ENCODE measurements at places on chromosomes 13 and 19.
A peak's percentile ranks its signal among the peaks of the same experiment; 100 is the strongest.

DNA sequence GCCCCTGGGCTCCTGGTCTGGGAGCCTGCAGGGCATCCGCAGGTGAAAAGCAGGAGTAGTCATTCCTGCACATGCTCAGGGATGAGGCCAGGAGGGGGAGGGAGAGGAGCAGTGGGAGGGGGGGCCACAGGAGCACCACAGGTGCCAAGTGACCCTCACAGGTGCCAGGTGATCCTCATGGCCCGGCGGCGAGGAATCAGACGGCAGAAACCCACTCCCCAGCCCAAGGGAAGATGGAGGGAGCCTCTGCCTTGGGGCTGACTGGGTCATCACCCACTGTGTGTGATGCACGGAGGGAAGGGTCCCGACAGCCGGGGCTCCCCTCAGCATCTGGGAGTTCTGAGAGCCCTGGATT is 27.4 kb downstream of the SH3GL1 start:
- no peak for DNase-seq

GRCh38 chr13:70703755-70704154 is 595.5 kb upstream of the KLHL1 start:
- no peak for DNase-seq

GRCh38 chr13:42393573-42394360 is 121.8 kb downstream of the AKAP11 start:
- DNase-seq, result no peak

GRCh38 chr19:29881386-29881785 is 60.7 kb upstream of the URI1 start:
- peak; percentile 58 for DNase-seq

GRCh38 chr13:86080340-86080995 is 281.2 kb upstream of the SLITRK6 start:
- no peak for DNase-seq

DNA sequence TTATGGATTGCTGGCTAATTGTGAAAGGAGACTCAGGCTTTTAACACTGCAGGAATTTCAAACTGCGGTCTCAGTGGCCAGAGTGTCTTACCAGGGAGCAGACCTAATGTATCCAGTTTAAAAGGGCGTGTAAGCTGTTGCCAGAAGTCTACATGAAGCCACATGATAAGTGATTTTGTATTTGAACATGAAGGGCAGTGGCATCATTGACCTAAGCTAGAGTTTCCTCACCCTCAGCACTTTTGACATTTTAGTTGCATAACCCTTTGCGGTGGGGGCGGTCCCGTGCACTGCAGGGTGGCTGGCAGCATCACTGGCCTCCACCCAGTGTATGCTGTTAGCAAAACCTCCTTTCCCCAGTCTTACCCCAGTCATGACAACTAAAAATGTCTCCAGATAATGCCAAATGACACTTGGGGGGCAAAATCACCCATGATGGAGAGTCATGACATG is 23.7 kb upstream of the GPR18 start:
- DNase-seq, result peak; percentile 71

- DNase-seq, result no peak
Observed at GRCh38 chr19:44371815-44372480, 15.5 kb upstream of the ZNF112 start.

- no peak for DNase-seq
Observed at GRCh38 chr13:41182231-41182630, 12.1 kb downstream of the KBTBD7 start.

DNA sequence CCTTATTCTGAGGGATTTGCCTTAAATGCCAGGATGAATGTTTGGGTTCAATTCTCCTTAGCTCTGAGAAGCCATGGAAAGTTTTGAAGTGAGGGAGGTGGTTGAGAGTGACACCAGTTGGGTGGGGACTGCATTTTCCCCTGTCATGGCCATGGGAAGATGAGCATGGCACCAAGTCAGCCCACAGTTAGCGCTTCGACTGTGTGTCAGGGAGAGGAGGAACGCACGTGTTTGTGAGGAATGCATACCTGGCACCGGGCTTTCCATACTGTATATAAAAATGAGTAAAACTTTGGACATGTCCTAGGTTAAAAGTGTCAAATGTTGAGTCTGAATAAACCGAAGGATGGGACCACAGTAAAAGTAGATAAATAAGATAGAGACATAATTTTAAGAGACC is 187.5 kb upstream of the KL start:
- no peak for DNase-seq

- peak; percentile 16 for DNase-seq
Observed at GRCh38 chr13:21549633-21550032, 54.3 kb downstream of the MICU2 start.

DNA sequence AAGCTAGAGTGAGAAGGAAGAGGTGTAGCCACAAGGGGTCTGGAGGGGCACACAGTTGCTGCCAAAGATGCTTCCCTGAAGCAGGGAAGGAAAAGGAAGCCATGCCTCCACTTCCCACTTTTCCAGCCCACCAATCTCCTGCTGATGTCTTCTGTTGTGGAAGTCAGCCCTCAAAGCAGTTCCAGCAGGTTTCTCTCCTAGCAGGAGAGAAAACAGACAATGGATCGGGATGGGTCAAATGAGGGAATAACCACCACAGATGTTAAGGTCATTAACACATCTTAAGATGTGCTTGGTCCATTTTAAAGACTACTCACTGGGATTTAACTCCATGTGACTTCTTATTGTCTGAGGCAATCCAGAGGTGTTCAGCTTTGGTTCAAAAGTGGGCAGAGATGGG is 284.1 kb upstream of the SOX21 start:
- no peak for DNase-seq

DNA sequence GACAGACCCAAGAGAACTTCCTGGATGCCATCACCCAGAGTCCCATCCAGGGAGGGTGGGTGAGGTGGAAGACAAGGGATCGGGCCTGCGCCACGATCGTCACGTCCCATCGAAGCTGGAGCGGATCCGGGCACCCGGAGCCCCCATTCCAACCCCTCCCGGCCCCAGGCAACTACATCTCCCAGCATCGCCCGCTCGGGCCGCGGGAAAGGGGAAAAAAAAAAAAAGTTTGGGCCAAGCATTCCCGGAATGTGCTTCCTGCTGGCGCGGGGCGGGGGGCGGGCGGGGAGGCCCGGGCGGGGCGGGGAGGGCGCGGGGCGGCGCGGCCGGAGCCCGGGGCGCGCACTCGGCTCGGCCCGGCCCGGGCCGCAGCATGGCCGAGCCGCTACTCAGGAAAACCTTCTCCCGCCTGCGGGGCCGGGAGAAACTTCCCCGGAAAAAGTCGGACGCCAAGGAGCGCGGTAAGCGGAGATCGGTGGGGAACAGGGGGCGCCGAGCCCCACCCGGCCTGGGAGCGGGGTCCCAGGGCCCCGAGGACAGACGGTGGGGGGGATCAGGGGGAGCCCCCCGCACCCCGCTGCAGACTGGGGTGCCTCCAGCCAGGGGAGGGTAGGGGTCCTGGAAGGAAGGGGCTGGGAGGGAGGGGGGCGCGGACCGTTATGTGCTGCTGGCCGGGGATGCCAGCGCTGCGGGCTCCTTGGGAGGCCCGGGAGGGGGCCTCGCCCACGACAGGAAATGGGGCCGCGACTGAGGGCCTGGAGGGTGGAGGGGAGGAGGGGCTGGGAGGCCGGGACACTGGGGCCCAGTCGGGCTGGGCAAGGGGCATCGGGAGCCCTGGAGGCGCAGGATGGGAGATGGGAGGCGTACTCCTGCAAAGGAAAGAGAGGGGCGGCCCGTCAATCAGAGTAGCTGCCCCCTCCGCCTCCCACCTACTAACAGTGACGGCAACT is at the start of gene SYDE1:
SYDE1 (plus strand) TSS at position 341 of the 950 bp plus-strand sequence; CDS start at position 374, 33 bp downstream.
- DNase-seq, result peak; percentile 80

GRCh38 chr19:805166-805551 is 7.9 kb downstream of the PTBP1 start:
- no peak for DNase-seq

- DNase-seq, result no peak
Observed at GRCh38 chr13:60275208-60275607, 111.5 kb upstream of the DIAPH3 start.

- no peak for DNase-seq
Observed at GRCh38 chr13:54709546-54709945, 1680.9 kb downstream of the OLFM4 start.

GRCh38 chr19:9917321-9917720 is 19.0 kb downstream of the OLFM2 start:
- peak; percentile 46 for DNase-seq

- no peak for DNase-seq
Observed at GRCh38 chr19:13066226-13066625, 36.4 kb downstream of the LYL1 start.

DNA sequence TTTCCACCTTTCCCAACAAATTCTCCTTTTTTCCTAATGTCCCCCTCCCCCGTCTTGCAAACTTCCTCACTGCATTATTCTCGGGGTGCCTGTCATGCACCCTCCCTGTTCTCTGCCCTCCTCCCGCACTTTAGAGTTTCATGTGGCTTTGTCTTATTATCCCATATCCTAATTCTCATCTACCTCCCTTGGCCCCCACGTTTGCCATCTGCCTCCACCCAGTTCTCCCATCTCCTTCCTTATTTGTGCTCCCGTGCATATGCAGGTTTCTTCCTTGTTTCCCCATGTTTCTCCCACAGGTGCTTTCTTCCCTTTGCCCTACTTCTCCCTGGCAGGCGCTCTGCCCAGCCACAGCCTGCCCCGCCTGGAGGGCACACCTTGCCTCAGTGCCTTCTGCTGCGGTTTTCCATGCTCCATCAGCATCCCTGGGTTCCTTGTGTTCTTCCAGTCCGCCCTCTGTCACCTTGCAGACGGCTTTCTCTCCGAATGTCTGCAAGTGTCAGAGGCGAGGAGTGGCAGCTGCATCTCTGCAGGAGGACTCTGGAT is 1.5 kb downstream of the SPATA13 start:
- no peak for DNase-seq

DNA sequence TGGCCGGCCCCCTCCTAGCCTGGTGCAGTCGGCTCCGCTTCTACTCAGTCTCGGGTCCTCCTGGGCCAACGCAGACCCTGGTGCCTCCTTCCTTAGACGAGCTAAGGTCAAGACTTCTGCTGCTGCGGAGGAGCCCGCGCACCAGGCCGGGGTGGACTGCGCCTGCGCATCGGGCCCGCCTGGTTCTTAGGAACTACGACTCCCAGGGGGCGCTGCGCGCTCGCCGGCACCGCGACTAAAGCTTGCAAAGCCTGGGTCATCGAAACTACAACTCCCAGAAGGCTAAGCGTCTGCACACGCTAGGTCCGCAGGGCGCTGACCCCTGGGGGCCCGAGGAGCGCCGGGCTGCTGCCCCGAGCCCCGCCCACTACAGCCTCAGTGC is at the start of gene ZNF835:
ZNF835 (minus strand) TSS at position 145 of the 382 bp plus-strand sequence. CDS start 6,559 bp downstream, outside the sequence.
- DNase-seq, result no peak

DNA sequence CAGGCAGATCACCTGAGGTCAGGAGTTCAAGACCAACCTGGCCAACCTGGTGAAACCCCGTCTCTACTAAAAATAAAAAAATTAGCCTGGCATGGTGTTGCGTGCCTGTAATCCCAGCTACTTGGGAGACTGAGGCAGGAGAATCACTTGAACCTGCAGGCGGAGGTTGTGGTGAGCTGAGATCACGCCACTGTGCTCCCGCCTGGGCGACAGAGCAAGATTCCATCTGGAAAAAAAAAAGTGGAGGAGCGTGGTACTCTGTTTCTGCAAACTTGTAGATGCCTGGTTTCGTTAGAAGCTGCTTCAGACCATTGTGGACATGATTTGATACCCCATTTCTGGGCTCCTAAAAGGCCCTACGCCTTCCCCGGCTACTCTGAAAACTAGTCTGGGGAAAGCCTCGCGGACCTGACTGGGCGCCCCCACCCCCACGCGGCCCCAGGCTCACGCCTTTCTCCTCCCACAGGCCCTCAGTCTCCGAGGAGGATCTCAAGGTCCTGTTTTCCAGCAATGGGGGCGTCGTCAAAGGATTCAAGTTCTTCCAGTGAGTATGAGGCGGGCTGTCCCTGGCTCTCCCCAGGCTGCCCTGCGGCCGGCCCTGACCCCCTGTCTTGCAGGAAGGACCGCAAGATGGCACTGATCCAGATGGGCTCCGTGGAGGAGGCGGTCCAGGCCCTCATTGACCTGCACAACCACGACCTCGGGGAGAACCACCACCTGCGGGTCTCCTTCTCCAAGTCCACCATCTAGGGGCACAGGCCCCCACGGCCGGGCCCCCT is 11.5 kb downstream of the PLPPR3 start:
- DNase-seq, result no peak

DNA sequence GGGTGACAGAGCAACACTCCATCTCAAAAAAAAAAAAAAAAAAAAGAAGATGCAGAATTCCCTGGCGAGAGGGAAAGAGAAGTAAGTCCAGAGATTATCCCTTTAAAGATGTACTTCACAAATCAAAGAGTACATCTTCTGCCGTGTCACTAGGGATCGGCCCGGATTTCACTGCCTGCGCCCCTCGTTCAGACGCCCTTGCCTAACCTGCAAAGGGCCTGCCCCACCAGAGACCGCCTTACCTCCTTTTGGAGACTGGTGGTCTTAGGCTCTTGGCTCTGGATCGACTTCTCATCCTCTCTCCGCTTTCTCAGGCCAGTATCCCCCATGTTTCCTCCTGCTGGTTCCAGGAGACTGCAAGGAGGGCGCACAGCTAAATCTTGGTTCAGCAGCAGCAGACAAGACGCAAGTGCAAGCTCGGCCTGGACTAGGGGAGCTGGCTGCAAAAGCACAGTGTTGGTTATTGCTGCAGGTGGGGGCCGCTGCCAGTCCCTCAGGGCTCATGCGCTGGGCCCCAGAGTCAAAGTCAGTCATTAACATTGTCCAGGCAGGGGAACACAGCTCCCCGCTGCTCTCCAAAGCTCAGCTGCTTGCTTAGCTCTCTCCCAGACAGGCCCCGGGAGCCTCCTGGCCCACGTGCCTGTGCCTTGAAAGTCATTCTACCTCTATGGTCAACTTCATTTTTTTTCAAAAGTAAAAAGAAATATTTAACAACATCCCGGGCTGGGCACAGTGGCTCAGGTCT is 1.2 kb downstream of the SLC7A9 start:
- DNase-seq, result no peak

DNA sequence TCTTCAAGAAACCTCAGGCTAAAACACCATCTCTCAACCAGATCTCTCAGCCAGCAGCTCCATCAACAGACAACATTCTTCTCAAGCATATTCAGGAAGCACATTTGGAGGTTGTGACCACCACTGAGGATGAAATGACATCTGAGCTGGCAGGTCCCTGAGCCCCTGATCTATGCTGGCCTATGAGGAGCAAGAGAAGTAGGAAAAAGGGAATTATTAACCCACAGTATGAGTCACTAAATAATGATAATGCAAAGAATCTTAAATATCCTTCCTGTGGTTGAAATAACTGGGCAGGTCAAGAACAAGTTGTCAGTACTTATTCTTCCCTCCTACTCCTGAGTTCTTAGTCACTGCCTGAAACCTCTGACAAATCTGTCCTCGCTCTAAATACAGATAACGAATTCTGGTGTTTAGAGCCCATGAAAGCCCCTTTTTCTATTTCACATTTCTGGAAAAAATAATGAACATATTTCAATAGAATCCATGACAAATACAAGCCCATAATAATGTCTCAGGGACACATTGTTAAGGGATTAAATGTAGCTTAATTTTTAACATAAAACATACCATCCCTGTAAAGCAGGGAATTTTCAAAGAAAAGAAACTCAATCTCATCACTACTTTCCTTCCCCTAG is 225.8 kb upstream of the IRS2 start:
- DNase-seq, result peak; percentile 99

GRCh38 chr19:11495481-11495880 is 10.2 kb downstream of the ZNF653 start:
- DNase-seq, result no peak

GRCh38 chr13:30681843-30682242 is 53.5 kb upstream of the ALOX5AP start:
- DNase-seq, result peak; percentile 77
